HFFc6 (cell line): ENCODE measurements at places on chromosomes 3 and 15. TPM values are rescaled to one million over a fixed set of nuclear protein-coding genes. Genes with fewer than 3 reads are reported as not detected.

DNA sequence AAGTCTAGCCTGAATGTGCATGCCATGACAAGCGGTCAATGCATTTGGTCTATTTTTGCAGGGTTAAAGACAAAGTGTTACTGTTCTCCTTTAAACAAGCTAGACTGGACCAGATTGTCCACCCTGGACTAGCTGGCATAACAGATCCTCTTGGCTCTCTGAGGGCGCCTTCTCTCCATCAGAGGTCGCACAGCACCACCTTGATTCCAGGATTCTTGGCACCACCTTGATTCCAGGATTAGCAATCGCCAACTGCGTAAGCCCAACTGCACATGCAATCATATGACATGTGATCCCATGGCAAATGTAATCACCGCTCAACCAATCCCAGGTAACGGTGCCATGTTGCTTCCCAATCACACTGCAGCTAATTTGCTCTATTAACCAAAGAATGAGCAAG, 98.6 kb downstream of the OXNAD1 start:
- no peak for DNase-seq

- DNase-seq, result no peak
Observed at GRCh38 chr15:39502082-39502447, 78.8 kb upstream of the THBS1 start.

DNA sequence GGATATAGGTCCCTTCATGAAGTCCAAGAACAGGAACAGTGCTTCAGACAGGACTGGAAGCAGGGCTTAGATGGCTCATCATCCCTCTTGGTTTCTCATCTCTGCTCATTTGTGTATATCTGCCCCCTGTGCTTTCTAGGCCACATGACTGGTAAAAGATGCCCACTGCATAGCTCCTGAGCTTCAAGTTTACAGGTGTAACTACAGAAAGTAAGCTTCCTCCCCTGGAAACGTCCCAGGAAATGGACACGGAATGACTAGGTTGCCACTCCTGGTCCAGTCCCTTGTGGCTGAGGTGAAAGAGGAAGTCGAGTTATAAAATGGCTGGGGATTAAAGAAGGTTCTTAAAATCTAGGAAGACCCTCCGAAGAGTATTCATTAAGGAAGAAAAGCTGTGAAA, 32.5 kb downstream of the MYO5A start:
- DNase-seq, result no peak

SH2D7 gene
- total RNA-seq, result not detected in 3 replicates
